NCI-H1092 (cell line): ENCODE measurements at places on chromosomes 4 and X.

DNA sequence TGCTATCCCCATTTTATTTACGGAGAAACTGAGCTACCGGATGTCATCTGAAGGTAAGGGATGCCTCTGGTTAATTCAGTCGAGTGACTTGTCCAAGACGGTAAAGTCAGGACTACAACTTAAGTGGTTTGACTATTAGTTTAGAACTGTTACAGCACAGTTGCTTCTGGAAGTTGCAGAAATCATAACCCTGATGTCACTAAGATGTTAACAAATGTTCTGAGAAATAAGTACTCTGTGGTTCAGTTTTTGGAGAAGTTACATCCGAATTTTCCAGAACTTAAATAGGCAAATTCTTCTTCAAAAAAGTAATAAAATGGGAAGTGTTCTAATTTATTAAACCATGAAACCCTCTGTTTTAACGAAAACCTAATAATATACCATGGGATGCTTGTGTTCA, 3.1 kb downstream of the PPA2 start:
- DNase-seq: no peak

- no peak for DNase-seq
Measured at GRCh38 chrX:68249401-68249831, 183.9 kb downstream of the OPHN1 start.

- DNase-seq: no peak
Measured at GRCh38 chr4:132001542-132001941, 1147.6 kb upstream of the PCDH10 start.

- no peak for DNase-seq
Measured at GRCh38 chr4:110442309-110442708, 33.6 kb upstream of the ENPEP start.

- DNase-seq: no peak
Measured at GRCh38 chr4:46656071-46656470, 253.0 kb downstream of the COX7B2 start.

- no peak for DNase-seq
Measured at GRCh38 chrX:542179-542578, 88.4 kb upstream of the SHOX start.

- DNase-seq: no peak
Measured at GRCh38 chr4:128256539-128256938, 31.1 kb downstream of the PGRMC2 start.

DNA sequence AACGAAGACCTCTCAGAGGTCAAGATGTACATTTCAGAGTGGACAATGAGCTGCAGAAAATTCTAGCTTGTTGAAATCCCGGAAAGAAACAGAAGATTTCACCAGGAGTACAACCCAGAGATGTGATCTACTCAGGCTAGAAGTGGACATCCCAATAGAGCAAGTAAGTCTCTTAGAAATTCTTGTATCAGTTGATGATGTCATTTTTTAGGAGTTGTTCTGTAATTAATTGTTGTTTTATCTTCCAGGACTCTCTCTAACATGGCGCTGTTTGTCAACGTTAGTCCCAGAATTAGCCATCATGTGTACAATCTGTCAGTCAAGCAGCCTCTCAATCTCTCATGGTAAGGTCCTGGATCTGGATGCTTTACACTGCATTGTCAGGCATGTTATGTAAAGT, 174.4 kb downstream of the GRIA3 start:
- DNase-seq: no peak
